RWPE2 (cell line): ENCODE measurements at places on chromosomes 5 and 9.

DNA sequence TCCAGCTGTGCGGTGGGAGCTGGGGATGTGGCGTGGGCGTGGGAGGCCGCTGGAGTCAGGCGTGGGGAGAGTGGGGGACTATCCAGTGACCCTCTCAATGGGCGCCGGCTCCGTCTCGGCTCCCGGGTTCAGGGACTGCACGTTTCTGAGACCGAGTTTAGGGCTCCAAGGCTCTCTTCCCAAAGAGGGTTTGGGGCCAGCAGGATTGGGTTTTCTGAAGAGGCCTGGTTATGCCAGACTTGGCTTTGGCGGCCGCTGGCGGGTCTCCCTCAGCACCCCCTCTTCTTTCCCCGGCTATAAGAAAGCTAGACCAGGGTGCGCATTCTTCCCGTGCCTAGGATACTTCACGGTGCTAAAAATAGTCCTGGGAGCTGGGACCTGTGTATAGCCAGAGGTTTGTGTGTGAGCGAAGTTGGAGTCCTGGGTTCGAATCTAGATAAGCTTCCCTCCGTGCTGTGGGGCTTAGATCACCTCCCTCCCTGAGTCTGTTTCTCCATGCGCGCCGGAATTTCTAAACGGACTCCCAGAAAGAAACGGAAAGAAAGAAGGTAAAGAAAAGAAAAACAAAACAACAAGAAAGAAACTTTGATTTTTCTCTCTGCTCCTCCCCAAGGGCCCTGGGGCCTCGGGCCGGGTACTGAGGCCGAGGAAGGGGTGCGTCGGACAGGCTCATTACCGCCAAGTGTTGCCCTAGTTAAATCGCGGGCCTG lies 5.0 kb downstream of the HAND1 start:
- no peak for DNase-seq

DNA sequence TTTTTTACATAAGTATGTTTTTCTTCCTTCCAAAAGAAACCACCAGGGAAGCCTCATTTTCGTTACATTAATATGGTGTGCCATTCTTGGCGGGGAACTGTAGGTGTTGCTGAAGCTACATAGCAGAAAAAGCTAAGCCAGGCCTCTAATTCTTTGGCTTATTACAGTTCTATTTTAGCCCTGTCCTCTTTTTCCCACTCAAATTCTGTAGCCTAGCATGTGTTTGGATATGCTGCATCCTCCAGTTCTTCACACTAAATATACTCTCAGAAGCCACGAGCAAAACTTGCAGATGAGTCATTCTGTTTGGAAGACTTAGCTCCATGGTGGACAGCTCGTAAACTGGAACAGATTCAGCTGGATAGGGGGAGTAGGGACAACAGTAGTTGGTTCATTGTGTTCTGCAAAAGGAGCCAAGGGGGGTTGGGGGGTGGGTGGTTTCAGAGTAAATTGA lies 369.4 kb downstream of the TMEM161B start:
- no peak for DNase-seq

- DNase-seq: no peak
These were observed 86.5 kb downstream of the CEMIP2 start for GRCh38 chr9:71681708-71682272.

DNA sequence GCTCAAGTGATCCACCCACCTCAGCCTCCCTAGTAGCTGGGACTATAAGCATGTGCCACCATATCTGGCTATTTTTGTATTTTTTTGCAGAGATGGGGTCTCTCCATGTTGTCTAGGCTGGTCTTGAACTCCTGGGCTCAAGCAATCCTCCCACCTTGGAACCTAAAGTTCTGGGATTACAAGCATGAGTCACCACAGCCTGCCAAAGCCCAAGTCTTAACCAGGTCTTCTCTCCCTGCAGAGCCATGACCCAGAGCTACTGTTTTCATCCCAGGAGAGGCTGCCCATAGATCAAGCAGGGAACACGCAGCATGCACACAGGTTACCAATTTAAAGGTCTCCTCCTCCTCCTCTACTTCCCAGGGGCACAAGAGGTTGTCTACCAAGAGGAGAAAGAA lies 29.7 kb downstream of the PCDHGC5 start:
- DNase-seq: no peak

DNA sequence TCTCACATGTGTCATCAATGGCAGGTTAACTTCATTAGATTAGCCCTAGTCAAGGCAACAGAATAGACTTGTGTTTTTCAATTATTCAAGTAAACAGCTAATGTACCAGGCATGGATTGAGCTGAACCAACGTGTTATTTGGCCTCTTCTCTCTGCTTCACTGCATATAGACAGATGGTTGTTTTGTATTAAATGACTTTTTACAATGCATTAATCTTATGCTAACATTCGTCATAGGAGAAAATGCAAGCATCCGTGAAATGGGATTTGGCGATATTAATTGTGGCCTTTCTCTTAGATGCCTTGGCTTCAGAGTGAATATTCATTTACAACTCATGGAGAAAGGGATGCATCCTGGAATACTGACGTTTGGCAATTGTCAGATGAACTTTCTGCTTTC lies 208.0 kb downstream of the KCTD16 start:
- DNase-seq: no peak

DNA sequence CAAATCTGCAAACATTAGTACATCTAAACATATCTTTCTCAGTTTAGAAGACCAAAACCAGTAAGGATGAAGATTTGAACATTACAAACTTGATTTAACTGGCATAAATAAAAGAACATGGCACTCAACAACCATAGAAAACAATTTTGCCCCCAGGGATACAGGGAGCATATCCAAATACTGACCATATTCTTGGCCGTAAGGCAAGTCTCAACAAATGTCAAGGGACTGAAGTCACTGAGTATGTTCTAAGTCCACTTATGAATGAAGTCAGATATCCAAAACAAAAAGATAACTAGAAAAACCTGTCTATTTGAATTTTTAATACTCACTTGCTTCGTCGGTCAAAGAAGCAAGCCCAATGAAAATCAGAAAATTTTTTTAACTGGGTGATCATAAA lies 14.1 kb downstream of the FEM1C start:
- no peak for DNase-seq

DNA sequence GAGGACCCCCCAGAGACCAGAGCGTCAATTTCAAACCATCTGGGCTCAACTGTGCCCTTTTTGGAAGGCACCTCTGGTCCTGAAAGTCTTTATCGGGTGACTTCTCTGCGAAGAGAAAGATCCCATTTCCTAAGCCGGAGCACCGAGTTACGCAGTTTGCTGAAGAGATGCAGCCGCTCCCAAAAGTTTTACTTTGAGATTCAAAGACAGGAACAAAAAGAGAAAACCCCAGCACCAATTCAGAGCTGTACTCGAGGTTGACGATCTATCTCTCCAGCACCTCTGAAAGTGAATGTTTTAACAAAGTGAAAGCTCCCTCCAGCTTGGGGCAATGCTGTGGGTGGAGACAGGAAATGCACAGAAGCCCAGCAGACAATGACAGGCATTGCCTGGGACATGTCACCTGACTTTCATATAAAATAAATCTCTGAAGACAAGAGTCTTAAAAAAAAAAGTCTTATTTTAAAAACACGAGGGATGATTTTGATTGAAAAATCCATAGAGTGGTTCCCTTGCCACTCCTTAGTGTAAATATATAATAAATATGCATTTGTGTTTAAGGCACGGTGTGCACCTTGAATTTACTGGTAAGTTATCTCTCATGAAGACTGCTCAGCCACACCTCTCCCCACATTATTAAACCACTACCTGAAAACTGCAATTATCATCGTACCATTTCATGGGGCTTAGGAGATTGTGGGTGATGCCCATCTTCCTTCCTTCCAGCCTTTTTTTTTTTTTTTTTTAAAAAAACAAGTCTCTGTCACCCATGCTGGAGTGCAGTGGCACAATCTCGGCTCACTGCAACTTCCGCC lies 79.9 kb downstream of the FNBP1 start:
- DNase-seq: no peak

- no peak for DNase-seq
These were observed 5.6 kb upstream of the LCN2 start for GRCh38 chr9:128143525-128144238.

GRCh38 chr9:4866239-4866969 lies 73.7 kb downstream of the RCL1 start:
- no peak for DNase-seq

DNA sequence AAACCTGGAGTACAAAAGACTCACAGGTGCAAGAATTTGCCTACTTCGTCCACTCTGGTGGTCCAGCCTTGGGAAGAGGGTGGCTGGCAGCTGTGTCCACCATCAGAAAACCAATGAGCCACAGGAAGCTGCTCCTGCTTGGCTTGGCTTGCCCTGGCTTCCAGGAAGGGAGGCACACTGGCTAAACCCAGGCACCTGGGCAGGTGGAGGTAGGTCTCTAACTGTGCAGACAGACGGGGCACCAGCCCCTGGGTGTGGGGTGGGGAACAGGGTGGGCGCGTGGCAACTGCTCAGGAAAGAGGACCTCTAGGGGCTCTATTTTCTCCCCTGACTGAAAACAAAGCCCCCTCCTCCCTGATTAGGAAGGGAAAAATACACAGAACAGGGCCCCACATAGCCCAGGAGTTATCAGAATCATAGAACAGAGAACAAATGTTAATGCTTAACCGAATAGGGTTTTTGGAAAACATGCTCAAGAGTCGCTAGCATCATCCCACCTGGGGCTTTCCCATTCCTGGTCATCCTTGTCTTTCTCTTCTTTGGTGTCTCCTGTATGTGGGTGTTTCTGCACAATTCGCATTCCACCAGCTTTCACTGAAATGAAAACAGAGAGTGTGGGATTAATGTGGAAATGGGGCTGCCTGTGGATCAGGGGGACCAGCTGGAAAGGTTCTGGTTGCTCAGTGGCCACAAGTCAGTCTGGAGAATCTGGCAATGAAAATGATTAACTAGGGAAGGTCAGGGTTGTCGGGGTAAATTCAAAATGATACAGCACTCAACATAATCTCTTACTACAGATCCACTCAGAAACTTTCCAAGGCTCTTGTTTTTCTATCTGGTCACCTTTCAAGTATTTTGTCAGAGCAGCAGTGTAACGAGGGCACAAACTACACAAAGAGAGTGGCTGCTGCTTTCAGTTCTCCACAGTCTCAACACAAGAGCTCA lies 13.1 kb downstream of the DAP start:
- DNase-seq: no peak

DNA sequence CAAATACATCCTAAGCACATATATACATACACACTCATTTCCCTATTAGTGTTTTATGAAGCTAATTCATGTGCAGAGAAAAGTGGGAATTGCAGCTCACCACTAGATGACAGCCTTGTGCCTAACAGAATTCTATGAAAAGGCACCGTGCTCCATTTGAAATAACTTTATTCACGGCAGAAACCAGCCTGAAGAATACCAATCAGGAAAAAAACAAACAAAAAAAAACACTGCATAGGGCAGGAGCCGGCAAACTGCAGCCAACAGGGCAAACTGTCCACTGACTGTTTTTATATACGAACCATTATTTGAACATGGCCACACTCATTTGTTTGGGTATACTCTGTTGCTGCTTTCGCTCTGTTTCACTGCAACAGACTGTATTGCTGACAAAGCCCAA lies 33.6 kb downstream of the ERMP1 start:
- no peak for DNase-seq

DNA sequence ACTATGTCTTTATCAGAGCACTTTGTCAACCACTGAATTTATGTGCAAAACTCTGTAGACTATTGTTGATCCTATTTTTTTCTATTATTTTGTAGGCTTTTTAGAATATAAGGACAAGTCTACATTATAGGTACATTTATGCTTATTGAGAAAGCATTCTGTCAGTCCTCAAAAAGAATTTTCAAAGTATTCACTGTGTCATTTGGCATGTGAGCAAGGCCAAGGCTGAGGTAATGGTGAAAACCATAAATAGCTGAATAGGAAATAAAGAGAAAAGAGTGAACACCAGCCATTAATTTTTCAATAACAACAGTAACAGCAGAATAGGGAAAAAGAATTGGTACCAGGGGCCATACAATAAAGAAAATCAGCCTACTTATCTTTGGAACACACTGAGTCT lies 21.0 kb downstream of the SKIC3 start:
- DNase-seq: no peak

DNA sequence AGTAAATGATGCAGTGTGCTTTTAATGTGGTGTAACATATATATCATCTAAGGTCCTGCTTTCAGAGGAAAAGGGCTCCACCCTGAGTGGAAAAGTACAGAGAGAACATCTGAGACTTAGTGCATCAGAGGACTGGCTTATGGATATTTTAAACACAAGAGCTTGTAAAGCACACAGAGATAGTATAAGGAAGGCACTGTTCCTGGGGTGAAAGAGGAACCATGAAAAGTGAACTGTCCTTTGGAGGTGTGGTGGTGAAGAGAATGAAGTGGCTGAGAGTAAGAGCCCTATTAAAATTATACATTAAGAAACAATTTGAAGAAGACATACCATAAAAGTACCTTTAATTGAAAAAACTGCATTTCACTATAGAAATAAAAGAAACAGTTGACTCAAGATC lies 68.9 kb downstream of the CSF2 start:
- DNase-seq: no peak

DNA sequence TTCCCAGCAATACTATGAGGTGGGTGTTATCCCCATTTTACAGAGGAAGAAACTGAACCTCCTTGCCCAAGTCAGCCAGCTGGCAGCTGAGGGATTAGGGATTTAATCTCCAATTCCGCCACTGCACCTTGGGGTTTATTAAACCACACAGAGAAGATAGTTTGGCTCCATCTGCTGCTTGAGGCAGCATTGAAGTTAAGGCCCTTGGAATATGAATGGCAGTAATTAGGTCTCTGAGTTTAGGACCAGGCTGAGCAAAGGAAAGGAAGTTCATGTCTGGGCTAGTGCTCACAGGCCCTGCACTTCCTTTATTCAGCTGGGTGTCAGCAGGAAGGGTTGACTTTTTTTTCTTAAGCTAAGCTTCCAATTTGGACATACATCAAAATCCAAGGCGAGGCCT lies 86.9 kb upstream of the GDNF start:
- DNase-seq: no peak

- DNase-seq: no peak
These were observed 12.7 kb upstream of the CD180 start for GRCh38 chr5:67209141-67209771.

GRCh38 chr5:179169836-179170235 lies 109.7 kb downstream of the ZNF354C start:
- DNase-seq: no peak

DNA sequence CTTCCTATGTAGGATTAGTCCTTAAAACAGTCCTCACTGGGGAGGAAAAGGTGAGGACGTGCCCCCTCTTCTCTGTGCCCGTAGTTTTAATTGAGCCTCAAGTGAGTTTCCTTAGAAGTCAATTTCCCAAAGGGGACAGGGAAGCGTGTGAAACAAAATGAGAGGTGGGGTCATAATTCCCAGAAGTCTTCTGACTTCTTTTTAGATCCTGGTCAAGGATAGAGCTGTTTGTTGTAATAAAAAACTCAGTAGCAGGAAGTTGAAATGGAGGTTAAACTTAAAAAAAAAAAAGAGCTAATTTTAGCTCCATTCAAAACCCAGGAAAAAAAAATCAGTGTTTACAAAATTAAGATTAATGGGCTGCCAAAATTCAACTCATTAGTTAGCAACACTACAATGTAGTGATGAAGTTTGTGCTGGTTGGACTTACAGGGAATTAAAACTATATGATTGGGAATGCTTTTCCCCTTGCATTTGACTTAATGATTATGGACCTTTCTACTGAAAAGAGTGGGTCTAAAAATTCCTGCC lies 158.3 kb upstream of the MEF2C start:
- DNase-seq: no peak
